ENCODE measurements at places on chromosomes 1 and 21. TPM values are rescaled to one million over a fixed set of nuclear protein-coding genes. Genes with fewer than 3 reads are reported as not detected.

DNA sequence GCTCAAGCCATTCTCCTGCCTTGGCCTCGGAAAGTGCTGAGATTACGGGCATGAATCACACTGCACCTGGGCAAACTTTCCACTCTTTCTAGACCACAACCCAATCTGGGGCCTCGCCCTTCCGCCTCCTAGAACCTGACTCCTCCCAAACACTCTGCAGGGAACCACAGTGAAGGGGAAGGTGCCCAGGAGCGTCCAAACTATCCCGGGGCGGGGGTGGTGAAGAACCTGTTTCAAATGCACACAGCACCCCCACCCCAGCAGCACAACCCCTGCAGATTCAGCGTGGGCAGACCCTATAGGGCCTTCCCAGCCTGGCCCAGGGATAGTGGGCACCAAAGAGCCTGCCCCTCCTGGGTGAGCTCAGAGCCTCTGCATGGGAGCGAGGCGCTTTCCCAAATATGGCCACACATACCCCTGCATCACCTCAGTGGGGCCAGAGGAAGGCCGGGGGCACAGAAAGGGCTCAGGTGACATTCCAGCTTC lies 86.9 kb downstream of the STUM start:
- no peak for DNase-seq

DNA sequence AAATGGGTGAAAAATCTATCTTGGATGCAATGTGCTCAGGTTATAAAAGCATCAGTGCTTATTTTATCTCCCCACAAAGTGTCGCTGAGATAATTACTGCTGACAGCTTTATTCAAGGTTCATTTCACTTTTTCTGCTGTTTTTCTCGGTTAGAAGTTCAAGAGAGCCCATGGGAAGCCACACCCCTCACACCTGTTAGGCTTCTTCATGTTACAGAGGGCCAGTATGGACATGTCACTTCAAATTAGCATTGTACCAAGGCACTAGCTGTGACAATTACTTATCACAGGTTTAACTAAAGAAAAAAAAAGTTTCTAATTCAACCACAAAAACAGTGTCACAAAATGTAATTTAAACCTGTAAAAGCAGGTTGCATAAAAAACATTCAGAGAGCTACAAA lies 187.3 kb upstream of the DMRTA2 start:
- no peak for DNase-seq

- DNase-seq, result no peak
Measured at GRCh38 chr1:26888231-26888630, 1.9 kb downstream of the GPN2 start.

PRELP gene
- not detected for total RNA-seq
